Lower lobe of right lung (tissue), 2 donors: ENCODE measurements at places on chromosomes 4 and X. TPM values are rescaled to one million over a fixed set of nuclear protein-coding genes. Genes with fewer than 3 reads are reported as not detected.

Gene SETD7
- total RNA-seq, result 39.4 TPM

Gene ERAS
- not detected for total RNA-seq

GRCh38 chr4:94363136-94363655 lies 20.6 kb upstream of the HPGDS start:
- DNase-seq, result no peak

- peak; percentile 24 for DNase-seq
These were observed 7.9 kb upstream of the CPLX1 start for GRCh38 chr4:833731-834367.

DNA sequence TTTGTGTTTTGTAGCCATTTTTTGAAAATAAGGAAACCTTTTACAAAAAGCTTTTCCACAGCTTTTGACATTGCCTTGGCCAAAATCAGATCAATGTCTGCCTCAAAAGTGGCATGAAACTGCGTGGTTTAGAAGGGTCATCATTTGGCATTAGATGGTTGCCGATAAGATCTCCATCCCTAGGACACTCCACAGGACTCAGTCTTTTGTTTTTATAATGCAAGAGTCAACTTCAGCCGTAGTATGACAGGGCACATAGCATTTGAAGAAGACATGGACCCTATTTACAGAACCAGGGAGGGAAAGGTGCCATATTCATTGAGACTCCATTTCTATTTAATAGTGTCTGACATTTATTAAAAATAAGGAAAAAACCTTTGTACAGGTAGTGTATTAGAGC lies 1.3 kb downstream of the RTL8A start:
- no peak for DNase-seq

DNA sequence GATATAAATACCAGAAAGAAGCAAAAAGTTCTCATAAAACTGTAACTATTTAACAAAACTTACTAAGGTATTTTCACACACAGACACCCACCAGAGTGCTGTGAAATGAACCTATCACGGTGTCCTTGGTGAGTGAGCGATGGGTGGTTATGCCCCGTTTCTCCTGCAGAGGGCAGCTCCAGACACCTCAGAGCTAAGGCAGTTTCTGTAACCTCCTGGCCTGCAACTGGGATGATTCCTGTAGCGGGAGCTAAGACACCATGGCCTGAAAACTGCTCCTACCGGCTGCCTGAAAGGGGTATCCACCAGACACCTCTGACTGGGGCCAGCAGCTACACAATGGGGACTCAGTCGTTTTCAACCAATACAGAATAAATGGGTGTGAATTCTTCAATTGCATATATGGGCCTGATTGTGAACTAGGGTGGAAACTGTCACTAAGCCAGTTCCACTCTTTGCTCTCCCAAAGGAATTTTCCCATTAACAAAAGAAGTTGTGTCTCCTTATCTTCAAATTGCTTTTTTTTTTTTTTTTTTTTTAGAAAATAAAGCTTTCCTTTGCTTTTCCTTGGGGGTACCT lies 2375.8 kb upstream of the TENM3 start:
- DNase-seq, result peak; percentile 46

GRCh38 chr4:48801016-48801715 lies 21.1 kb upstream of the FRYL start:
- no peak for DNase-seq

DNA sequence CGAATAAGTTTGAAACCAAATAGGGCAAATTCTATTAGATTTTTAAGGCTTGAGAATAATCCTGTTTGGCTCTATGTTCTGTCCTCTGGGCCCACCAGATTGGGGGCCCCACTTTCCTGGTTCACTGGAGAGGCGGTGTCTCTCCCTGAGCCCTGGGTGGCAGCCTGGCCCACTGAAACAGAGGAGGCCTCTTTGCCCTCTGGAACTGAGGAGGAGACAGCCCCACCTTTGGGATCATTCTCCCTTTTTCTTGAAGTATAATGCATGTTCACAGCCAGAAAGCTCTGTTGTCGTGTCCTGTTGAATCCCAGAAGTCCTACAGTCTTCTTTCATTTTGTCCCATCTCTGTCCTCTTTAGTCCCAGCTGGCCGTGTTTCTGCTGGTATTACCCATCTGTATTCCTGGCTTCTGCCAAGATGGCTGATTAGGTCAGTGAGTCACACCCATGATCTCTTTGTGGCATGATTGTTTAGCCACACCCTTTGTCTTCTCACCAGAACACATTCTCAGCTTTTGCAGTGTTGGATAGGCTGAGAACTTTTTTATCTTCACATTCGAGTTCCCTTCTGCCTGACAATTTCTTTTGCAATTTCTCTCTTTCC lies 8.1 kb upstream of the TBC1D25 start:
- DNase-seq, result no peak
